ENCODE measurements at places on chromosomes 16 and 17. TPM values are rescaled to one million over a fixed set of nuclear protein-coding genes. Genes with fewer than 3 reads are reported as not detected.

The TMEM114 gene
- total RNA-seq = not detected

The GALR2 gene
- total RNA-seq = not detected

The TAC4 gene
- not detected for total RNA-seq

The HOXB2 gene
- total RNA-seq = 8.7 TPM

The KRT36 gene
- not detected for total RNA-seq
